ENCODE measurements at places on chromosomes 2 and 18.

DNA sequence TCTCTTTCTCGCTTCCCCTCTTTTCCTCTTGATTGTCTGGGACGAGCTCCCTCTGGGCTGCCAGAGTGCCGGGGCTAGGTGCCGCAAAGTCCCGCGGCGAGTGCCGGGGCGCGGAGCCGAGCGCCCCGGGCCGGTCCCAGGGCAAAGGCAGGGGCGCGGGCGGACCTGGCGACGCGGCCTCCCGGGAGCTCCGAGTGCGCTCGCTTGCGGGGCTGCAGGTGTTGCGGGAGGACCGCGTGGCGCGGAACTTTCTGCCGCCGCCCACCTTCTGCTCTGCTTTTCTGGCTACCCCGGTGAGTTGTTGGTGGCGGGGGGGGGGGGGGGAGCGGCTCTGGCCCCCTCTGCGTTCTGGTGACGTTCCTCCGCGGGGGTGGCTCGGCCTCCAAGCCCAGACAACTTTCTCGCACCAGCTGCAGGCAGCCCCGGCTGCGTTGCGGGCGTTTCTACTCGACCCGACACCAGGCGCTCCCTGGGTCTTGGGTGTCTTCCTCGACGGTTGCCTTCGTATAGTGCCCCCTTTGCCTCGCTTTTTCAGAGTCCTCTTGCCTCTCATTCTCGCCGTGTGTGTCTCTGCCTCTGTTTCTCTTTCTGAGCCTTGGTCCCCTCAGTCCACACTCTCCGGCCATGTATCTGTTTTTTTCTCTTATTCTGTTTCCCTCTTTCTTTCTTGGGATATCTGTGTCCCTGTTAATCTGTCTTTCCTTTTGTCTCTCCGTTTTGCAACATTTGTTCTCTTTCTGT, 759 bp downstream of the GALNT13 start:
- DNase-seq, result no peak

GRCh38 chr2:230738924-230739323, 26.3 kb downstream of the CAB39 start:
- DNase-seq, result no peak

- no peak for DNase-seq
Observed at GRCh38 chr18:27164905-27165304, 20.2 kb downstream of the CHST9 start.

DNA sequence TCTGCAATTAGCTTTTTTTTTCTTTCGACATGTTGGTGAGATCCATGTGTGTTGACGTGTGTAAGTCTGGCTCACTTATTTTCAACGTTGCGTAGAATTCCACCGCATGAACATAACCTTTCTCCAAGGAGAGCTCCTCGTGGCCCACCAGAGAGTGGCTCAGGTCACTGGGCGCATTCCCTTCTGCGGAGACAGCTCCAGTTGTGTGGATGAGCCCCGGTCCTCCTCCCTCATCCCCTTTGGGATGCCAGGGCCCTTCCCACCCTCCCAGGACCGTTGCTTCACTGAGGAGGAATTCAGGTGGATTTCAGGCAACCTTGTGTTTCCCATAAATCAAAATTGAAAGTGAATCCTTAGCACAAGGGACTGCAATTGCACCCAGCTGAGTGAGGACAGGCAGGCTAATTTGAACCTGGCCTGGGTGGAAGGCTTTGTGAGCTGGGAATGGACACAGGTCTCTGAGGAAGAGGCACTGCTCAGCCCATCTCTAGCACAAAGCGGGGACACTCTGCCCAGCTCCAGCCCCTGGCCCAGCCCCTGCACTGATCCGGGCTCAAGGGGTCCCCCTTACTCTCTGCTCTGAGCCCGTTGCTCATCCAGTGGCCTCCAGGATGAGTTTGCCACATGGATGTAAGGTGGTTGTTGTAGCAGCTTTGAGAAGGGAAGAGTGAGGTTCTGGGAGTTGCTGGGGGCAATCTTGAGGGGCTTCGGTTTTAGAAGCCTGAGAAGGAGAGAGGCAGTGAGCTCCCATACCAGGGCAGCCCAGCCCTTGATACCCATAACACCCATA, 57.8 kb upstream of the HAAO start:
- DNase-seq, result no peak

- DNase-seq, result peak; percentile 10
Observed at GRCh38 chr2:239630618-239631286, 229.9 kb upstream of the HDAC4 start.

- no peak for DNase-seq
Observed at GRCh38 chr18:45463451-45463850, 151.8 kb upstream of the SLC14A2 start.

- peak; percentile 70 for DNase-seq
Observed at GRCh38 chr18:48605408-48605845, 66.6 kb downstream of the CTIF start.

DNA sequence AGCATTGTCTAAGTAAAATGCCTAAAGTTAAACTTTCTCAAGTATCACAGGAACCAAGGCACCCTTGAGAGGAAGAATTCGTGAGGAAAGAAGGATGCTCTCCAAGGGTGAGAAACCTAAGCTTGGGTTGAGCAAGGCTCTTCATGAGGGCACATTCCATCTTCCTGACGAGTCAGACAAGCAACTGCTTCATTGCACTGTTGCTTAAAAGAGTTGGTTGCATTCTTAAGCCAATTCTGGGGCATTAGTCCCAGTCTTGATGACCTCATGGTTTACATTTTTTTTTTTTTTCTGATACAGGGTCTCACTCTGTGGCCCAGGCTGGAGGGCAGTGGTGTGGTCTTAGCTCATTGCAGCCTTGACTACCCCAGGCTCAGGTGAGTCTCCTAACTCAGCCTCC, 237.5 kb downstream of the ACTR3 start:
- no peak for DNase-seq

- DNase-seq, result no peak
Observed at GRCh38 chr2:20474757-20475566, 28.1 kb downstream of the RHOB start.

DNA sequence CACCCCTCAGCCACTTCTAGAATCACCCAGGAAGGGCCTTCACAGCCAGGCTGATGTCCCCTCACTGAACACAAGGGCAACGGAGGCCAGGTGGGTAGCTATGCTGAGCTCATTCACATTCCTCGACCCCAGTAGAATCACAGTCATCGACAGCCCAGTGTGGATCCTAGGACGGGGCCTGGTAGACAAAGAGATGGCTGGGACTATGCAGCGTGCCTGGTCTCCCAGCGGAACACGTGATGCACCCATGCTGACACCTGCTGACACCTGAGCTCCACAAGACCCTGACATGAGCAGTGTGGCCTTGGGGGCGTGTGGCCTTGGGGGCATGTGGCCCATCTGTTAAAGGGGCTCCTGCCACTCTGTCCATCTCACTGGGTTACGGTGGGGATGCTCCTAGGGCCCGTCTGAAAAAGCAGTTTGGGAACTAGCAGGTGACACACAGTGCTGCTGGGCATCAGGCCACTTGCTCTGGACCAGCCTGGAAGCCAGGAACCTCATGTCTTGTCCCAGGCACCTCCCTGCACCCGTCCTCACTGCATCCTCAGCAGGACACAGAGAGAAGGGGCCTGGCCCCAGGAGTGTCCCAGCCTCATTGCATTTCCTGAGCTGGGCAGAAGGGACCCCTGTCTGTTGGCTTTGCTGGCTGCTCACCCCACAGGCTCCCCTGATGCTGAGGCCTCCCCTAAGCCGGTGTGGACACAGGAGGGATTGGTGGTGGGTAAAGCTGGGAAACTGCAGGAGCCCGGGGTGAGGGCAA, 9.7 kb downstream of the ECEL1 start:
- DNase-seq, result no peak

- no peak for DNase-seq
Observed at GRCh38 chr18:48336332-48336731, 72.9 kb downstream of the ZBTB7C start.

- DNase-seq, result no peak
Observed at GRCh38 chr2:41997561-41997960, 50.3 kb upstream of the PKDCC start.

GRCh38 chr18:527146-527545, 26.6 kb upstream of the COLEC12 start:
- DNase-seq, result no peak

DNA sequence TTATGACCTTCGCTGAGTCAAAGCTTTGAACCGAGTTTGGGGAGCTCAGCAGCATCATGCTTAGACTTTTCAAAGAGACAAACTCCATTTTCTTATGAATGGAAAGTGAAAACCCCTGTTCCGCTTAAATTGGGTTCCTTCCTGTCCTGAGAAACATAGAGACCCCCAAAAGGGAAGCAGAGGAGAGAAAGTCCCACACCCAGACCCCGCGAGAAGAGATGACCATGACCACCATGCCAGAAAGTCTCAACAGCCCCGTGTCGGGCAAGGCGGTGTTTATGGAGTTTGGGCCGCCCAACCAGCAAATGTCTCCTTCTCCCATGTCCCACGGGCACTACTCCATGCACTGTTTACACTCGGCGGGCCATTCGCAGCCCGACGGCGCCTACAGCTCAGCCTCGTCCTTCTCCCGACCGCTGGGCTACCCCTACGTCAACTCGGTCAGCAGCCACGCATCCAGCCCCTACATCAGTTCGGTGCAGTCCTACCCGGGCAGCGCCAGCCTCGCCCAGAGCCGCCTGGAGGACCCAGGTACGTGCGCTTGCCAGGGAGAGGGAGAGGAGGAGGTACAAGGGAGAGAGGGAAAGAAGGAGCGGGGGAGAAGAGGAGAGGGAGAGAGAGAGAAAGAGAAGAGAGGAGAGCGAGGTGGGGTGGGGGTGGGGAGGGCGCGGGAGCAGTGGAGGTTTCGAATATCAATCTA, at the start of gene DLX1:
TSS of gene DLX1 (plus strand) at position 48 of the 700 bp plus-strand sequence. CDS start at position 219, 171 bp downstream.
- no peak for DNase-seq

DNA sequence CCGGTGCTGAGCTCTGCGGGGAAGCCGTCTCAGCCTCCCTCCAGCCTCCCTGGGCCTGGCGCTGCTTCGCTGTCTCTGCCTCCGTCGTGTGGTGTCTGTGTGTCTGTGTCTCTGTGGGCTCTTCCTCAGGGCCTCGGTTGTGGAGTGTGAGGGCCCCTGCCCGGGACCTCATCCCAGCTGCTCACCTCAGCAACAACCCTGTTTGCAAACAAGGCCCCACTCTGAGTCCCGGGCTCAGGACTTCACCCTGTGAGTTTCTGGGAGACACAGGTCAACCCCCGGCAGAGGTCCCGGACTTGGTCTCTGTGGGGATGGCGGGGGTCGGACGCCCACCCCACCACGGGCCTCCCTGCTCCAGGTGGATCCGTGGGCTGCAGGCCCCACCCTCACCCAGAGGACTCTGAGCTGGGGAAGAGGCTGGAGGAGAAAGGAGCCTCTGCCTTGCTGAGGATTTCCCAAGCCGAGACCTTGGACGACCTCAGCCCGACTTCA, 127.4 kb upstream of the CTDP1 start:
- DNase-seq, result no peak

- DNase-seq, result no peak
Observed at GRCh38 chr2:168988755-168989154, 42.4 kb downstream of the ABCB11 start.

DNA sequence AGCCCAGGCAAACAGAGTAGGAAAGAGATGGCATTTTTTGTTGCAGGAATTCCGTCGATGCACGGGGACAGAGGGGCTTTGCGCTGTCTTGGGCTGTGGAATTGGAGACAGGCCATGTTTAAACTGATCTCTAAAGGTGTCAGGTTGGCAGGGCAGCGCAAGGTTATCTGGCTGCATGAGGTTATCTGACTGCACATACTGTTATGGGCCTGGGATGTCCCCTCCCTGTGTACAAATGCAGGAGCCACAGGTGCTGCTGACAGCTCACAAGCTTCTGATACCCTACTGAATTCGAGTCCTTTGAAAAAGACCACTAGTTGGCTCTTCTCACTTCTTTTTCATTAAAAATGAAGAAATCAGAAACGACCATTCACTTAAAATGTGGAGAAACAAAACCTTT, 255.4 kb downstream of the PLCL1 start:
- no peak for DNase-seq

DNA sequence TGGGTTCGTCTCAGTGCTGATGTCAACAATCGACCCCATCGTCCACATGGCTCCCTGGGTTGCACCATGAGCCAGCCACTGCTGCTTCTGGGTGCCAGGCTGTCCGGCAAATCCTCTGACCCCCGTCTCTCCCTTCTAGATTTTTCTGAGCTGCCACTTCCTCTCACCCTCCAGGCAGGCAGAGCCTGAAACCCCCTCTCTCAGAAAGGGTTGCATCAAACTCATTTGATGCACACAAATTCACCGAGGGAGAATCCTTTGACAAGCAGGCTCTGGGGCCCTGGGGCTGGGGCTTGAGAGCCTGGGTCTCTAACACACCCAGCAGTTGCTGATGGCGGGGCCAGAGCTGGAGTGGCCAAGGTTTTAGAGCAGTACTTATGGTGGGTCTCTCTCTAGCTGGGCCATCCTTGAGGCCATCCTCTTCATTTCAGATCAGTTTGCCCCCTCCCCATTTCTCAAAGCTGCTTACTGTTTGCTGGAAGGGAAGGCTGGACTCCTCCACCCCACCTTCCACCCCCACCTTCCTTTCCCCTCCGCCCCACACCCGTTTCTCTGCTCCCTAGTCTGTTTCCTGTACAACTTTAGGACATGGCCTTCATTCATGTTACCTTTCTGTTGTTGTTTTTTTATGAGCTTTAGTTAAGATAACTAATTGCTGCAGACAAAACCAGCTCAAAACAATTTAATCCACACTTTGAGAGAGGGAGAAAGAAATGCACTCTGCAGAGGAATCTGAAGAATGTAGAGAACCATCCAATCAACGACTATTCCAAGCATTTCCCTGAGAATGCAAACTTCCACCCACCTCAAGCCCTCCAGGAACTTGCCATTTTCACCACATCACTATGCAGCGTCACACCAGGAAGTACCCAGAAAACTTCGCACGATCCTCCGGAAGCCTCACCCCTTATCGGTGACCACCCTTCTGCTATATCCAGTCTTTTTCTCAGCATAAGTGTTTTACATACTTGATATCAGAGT, 69.5 kb downstream of the ARL4C start:
- peak; percentile 97 for DNase-seq

DNA sequence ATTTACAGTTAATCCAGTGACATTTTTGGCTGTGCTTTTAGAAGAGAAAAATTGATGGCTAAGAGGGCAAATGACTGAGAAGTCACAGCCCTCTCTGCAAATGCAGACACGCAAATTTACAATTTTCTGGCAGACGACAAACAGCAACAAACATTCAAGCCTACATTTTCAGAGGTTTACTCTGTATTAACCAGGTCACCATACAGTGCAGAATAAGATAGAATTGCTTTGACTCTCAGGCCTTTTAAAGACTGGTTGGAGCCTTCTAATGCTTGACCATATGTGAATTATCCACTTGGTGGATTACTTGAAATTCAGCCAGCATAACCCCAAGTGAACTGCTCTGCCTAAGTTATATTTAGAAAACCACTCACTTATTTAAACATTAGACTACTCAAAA, 280.9 kb upstream of the STON1 start:
- peak; percentile 58 for DNase-seq

Measured in renal cortical epithelial cell (primary cell).